ENCODE measurements at places on chromosomes 1 and 21.

- no peak for DNase-seq
Measured at GRCh38 chr1:174964261-174964971, 35.3 kb upstream of the CACYBP start.

- DNase-seq = no peak
Measured at GRCh38 chr1:48448932-48449331, 23.1 kb downstream of the SPATA6 start.

DNA sequence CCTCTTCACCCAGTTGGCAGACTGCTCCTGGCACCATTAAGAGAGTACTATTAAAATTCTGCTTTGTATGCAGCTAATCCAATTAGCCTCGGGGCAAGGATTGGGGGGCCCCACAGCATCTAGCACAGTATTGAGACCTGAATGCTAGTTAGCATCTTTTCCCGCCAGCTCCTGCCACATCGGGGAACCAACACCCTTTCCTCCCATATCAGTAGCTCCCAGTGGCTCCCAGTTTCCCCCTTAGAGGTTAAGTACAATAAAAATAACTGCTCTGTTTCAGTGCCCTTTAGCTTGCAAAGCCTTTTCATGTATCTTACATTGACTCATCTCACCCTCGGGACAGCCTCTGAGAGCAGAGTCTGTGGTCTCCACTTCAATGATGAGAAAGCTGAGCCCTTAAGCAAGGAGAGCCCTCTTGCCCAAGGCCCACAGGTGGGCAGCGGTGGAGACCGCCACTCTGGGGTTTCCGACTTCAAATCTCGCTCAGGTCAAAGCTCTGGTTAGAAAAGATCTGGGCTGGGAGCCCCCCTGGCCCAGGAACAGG, 4.2 kb upstream of the PMVK start:
- DNase-seq = no peak

GRCh38 chr1:210830034-210831028, 303.6 kb downstream of the KCNH1 start:
- DNase-seq = no peak
